Daoy (cell line): ENCODE measurements at places on chromosomes 11 and 22.

- DNase-seq: no peak
Measured at GRCh38 chr11:21056644-21057043, 387.3 kb downstream of the NELL1 start.

DNA sequence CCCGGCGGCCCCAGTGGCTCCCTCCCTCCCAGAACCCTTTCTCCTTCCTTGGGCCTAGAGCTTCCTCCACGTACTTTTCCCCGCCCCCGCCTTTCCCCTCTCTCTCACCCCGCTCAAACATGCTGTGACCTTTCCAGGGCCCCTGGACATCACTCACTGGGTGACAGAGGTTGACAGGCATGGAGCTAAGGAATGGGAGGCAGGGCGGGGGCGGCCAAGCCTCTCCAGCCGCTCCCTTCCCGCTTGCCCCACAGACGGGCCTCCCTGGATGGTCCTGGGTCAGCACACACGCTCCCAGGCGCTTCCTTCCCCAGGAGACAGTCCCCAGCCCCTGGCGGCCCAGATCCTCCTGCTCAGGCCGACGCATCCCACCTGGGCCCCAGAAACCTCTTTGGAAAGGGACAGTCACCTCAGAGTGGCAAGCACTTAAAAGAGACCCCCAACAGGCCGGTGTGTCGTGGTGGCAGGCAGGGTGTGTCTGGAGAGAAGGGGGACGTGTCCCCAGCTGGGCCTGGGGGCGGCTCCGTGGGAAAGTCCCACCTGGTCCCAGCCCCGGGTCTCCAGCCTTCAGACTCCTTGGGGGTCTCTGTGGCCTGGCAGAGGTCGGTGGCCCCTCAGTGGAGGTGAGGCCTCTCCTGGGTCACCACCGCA is 8.8 kb downstream of the H19 start:
- no peak for DNase-seq

DNA sequence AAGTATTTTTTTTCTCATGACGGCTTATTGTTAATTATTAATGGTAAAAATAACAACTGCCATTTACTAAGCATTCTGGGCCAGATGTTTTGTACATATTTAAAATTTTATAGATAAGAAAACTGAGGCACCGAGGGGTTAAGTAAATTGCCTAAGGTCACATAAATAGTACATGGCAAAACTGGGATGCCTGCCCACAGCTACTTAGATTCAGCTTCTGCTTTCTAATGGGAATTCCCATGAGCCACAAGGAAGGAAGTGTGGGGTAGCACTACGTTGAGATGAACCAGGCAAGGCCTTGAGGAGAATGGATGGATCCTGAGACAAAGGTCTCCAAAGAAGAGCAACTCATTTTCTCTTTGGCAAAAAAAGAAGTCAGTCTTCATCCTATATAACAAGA is 11.9 kb upstream of the PHF21A start:
- no peak for DNase-seq

DNA sequence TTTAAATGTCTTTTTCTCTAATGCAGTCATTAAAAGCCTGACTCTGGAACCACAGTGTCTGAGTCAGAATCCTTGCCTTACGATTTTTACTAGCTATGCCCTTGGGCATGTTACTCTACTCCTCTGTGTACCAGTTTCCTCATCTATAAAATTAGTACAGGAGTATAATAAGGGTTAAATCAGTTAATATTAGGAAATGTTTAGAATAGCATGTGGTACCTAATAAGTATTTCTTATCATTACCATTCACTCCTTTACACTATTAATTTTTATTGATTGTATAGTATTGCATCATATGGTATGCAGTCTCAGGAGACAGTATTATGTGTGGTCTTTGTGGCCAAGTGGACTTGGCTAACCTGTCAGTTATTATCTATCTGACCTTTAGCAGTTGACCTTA is 68.2 kb downstream of the METTL15 start:
- no peak for DNase-seq

- DNase-seq: no peak
Measured at GRCh38 chr11:45906096-45906682, 882 bp downstream of the FREY1 start.

- no peak for DNase-seq
Measured at GRCh38 chr11:2903672-2904011, 18.1 kb upstream of the CDKN1C start.

DNA sequence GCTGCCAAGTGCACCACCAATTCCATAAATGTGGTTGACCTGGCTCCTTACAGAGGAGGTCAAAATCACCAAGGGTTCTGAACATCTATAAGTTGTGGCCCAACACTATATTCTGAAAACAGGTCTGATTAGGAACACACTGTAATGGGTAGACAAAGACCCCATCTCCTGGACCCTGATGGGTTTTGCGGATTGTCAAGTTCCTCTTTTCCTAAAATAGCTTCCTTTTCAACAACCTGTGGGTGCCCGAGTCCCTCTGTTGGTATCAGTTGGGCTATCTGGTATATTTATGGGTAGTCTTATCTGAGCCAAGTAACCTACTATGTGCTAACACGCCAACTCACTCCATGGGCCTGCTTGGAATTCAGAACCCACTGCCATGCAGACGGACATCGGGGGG is 9.9 kb upstream of the CACNG2 start:
- no peak for DNase-seq

DNA sequence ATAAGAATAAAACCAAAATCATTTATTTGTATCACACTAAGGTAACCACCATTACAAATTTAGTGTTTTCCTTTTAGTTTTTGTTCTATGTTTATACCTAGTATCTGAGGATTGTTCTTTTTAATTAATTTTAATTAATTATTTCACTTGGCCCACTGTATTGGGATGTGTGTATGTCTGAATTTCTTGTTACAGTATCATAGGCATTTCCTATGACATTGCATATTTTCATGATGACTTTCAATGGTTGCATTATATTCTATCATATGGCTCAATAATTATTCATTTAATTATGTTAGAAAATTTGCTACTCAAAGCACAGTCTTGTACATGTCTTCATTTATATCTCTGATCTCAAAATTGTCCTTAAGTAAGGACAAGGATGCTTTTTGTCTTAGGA is 41.0 kb downstream of the C11orf71 start:
- no peak for DNase-seq

- DNase-seq: peak; percentile 10
Measured at GRCh38 chr22:25134028-25134427, 65.6 kb upstream of the CRYBB3 start.

- DNase-seq: no peak
Measured at GRCh38 chr11:6300325-6300724, 20.0 kb downstream of the CAVIN3 start.

DNA sequence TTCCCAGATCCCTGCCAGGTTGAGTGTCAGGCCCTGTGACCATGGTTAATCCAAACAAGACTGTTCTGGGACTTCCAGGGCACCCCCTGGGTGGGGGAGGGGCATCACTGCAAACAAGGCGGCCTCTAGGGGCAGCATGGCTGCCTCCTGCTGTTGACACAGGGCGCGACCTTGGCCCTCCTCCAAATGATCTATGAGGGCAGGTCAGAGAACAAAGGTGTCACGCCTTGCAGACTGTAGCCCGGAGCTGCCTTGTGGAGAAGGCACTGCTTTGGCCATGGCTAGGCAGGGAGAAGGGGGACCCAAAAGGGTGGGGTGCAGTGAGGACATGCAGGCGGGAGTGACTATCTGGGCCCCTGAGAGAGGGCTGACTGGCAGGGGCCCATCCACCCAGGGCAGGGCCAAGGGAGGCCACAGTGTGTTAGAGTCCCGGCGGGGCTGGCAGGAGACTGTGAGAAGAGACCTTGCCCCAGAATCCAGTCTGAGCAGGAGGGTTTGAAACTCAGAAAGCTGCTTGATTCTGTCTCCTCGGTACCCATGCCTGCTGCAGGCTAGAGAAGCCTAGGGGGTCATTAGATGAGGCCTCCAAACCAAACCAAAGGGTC is 35.6 kb downstream of the KCNC1 start:
- no peak for DNase-seq

DNA sequence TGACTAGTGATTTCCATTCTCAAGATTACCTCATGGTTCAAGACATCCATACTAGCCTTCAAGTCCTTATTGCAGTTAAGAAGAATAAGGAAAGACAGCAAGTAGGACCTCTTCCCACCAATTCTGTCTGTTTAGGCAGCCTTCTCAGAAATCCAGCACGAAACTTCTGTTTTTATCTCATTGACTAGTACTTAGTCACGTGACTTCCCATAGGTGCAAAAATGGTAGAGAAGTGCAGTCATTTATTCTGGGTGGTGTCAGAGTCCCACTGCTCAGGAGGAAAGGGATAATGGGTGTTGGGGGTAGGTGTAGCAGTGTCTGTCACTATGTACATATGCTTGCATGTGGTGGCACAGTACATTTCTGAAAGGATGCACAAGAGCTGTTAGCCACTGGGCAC is 57.7 kb upstream of the SORL1-AS1 start:
- DNase-seq: no peak

GRCh38 chr11:70788248-70789022 is 390.1 kb downstream of the CTTN start:
- peak; percentile 92 for DNase-seq

DNA sequence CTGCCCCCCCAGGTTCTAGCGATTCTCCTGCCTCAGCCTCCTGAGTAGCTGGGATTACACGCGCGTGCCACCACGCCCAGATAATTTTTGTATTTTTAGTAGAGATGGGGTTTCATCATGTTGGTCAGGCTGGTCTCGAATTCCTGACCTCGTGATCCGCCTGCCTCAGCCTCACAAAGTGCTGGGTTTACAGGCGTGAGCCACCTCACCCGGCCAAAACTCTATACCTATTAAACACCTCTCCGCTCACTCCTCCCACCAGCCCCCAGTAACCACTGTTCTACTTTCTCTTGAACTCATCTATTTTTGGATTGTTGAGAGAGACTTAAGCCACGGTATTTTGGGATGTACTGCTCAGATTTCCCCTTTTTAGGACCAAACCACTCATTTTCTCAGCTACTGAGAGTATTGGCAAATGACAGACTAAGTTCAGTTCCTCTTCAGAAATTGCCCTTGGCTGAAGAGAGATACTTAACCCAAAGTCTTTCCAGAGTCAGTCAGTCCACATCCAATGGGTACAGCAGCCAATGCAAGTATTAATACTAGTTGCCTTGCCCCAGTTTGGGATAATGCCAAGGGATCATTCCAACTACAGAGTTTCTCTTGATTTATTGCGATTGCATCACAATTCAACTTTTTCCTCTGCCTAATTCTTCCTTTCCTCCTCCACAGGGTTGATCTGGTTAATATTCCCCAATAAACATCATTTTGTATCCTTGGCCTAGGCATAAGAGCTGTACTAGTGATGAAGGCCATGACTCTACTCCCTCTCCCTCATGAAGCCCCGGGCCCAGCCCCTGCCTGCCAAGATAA is 36.8 kb upstream of the CSTF3 start:
- no peak for DNase-seq

GRCh38 chr22:33415401-33415800 is 357.2 kb upstream of the SYN3 start:
- DNase-seq: no peak

- DNase-seq: no peak
Measured at GRCh38 chr11:114358716-114359115, 41.6 kb downstream of the C11orf71 start.

DNA sequence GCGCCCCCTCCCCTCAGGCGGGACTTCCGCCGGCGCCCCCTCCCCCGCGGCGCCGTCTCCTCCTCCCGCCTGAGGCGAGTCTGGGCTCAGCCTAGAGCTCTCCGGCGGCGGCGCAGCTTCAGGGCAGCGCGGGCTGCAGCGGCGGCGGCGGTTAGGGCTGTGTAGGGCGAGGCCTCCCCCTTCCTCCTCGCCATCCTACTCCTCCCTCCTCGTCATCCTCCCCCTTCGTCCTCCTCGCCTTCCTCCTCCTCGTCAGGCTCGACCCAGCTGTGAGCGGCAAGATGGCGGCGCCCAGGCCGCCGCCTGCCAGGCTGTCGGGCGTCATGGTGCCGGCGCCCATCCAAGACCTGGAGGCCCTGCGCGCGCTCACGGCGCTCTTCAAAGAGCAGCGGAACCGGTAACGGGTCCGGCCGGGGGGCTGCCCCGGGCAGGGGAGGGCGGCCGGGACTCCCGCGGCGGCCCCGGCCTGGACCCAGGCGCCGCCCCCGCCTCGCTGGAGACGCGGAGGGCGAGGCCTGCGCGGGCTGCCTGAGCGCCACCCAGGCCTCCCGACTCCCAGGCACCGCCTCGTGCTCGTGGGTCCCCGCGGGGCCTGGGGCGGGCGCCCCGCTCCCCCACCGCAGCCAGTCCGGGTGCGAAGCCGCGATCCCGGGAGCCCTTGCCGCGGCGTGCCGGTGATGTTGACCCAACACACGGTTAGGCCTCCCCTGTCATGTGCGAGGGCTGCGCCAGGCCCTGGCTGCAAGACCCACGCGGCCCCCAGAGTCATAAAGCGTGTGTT is at the start of gene ATXN10:
TSS of gene ATXN10 (plus strand) at position 52 of the 781 bp plus-strand sequence. CDS start at position 282, 230 bp downstream.
- peak; percentile 76 for DNase-seq

- DNase-seq: no peak
Measured at GRCh38 chr22:27993201-27993635, 74.2 kb upstream of the PITPNB start.

DNA sequence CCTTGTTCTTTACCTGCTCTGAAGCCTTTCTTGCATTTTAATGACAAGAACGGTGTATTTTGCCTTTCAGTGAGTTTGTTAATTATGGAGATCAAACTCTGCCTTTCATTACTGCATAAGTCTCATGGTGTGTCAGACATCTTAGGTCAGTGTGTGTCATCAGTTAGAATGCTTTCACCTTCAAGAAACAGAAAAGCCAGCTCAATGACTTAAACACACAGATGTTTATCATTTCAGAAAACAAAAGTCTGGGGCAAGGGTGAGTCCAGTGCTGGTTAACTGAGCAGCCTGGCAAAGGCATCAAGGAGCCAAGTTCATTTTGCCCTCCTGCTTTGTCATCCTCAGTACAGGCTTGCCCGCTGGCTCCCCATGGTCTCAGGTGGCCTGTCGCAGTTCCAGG is 54.5 kb downstream of the PACS1 start:
- DNase-seq: peak; percentile 54

- DNase-seq: peak; percentile 31
Measured at GRCh38 chr22:48950151-48950915, 877.3 kb downstream of the BRD1 start.

- DNase-seq: no peak
Measured at GRCh38 chr11:122271745-122272144, 155.7 kb upstream of the BLID start.

DNA sequence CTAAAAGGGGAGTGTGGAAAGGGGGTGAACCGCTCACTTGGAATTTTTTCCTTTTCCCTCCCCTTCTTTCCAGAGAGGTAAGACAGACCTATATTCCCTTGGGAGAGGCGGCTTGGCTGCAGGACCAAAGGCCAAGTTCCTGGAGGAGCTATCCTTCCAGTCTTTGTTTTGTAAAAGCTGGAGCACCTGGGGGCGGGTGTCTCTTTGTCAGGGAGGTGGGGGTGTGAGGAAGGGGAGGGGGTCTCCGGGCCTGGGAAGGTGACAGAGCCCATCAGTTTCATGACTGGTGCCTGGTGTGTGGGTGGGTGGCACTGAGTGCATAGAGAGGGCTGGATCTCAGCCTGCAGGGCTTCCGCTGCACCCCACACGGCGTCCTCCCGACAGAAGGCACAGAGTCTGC is 18.5 kb downstream of the PTPN5 start:
- no peak for DNase-seq
